PC-9 (cell line): ENCODE measurements at places on chromosomes 3 and 15. TPM values are rescaled to one million over a fixed set of nuclear protein-coding genes. Genes with fewer than 3 reads are reported as not detected.
A peak's percentile ranks its signal among the peaks of the same experiment; 100 is the strongest.

GRCh38 chr3:157692468-157692867 is 189.3 kb upstream of the VEPH1 start:
- H3K27me3 ChIP-seq, result no peaks in the 10 kb centered on the region
- no peaks in the 10 kb centered on the region for H3K36me3 ChIP-seq
- no peaks in the 10 kb centered on the region for H3K4me1 ChIP-seq
- no peak overlapping the region for H3K27ac ChIP-seq
- H3K4me3 ChIP-seq, result no peak overlapping the region

Gene FMN1
- 19.6 and 25.8 TPM in 2 replicates for total RNA-seq

Gene PIK3R4
- 28.7 and 35.2 TPM in 2 replicates for total RNA-seq

Gene SCAMP2
- 84.6 and 87.4 TPM in 2 replicates for total RNA-seq

- H3K27me3 ChIP-seq, result no peaks in the 10 kb centered on the region
- no peak overlapping the region for H3K4me3 ChIP-seq
- no peaks in the 10 kb centered on the region for H3K36me3 ChIP-seq
- H3K27ac ChIP-seq, result peak overlapping the region; percentile 44; the same call in 1 of the 2 replicates
- no peak for DNase-seq
Measured at GRCh38 chr3:46943237-46944187, 33.0 kb downstream of the CCDC12 start.

DNA sequence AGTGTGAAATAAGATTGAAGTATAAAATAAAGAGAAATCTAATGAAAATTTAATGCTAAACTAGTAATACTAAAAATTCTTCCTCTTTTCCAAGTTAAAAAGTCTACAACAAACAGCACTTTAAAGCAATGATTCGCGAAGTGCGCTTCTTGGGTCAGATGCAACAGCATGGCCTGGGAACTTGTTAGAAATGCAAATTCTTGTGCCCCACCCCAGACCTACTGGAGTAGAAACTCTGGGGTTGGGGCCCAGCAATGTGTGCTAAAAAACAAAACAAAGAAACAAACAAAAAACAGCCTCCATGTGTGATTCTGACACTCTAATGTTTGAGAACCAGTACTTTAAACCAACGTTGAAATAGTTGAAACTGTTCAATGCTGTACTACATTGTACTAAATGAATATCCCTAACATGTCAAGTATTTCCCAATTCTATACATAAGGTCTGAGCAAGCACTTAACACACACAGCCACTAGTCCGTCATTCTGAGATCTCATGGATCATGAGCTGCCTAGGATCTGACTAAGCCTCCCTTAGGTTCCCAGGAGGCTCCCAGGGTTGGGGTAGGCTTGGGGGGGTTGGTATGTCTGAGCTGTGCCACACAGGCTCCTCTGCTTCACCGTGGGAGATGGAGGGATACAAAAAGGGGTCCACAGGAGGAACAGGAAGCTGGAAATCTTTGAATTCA is 6.1 kb downstream of the RASGRP1 start:
- H3K4me3 ChIP-seq, result no peak overlapping the region
- no peaks in the 10 kb centered on the region for H3K27me3 ChIP-seq
- no peak for DNase-seq
- no peak overlapping the region for H3K27ac ChIP-seq

DNA sequence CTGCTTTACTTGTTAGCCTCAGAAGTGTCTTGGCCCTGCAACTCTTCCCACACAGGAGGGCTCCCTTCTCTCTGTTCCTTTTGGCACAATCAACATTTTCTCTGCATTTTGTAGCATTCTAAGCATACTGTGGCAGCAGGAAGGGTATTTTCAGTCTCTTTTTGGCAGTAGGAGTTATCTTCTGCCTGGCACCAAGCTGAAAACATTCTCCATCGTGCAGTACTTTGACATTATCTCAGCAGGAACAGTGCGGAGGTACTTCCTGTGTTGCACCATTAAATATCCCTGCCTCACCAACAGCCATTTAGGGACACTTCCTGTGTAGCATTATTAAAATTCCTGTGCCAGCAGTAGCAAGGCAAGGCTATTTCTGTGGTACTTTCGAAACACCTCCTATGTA is 233.2 kb upstream of the SEMA6D start:
- no peaks in the 10 kb centered on the region for H3K36me3 ChIP-seq
- H3K27ac ChIP-seq, result no peak overlapping the region
- no peak for DNase-seq
- no peaks in the 10 kb centered on the region for H3K27me3 ChIP-seq

- H3K4me1 ChIP-seq, result peaks cover 68% of the 10 kb centered on the region
- H3K27me3 ChIP-seq, result no peaks in the 10 kb centered on the region
- no peak overlapping the region; the same call in 1 of the 2 replicates for H3K4me3 ChIP-seq
- DNase-seq, result no peak
Measured at GRCh38 chr3:99903869-99904268, 86.2 kb downstream of the CMSS1 start.

Gene C3orf38
- 12.8 and 18.6 TPM in 2 replicates for total RNA-seq

- H3K4me1 ChIP-seq, result peaks cover 17% of the 10 kb centered on the region; the same call in 1 of the 2 replicates
- H3K27me3 ChIP-seq, result no peaks in the 10 kb centered on the region
- peak; percentile 88 for DNase-seq
- no peak overlapping the region for H3K27ac ChIP-seq
Measured at GRCh38 chr3:58560771-58561311, 16.4 kb downstream of the FAM107A start.

DNA sequence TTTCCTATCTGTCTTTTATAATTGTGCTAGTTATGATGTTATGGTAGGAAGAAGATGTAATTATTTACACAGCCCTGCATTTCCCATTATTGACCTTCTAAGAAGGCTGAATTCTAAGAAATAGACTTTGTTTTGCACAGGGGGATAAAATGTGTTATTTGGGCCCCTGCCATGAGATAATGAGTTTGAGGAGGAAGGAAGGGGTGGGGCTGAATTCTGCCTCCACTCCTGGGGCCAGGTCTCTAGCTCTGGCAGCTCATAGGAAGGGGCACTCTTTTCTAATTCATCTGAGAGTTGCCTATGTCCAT is 69.2 kb upstream of the GOLGA8B start:
- H3K27ac ChIP-seq, result no peak overlapping the region
- H3K36me3 ChIP-seq, result no peaks in the 10 kb centered on the region
- H3K4me1 ChIP-seq, result no peaks in the 10 kb centered on the region
- peaks cover 4% of the 10 kb centered on the region; the same call in 1 of the 2 replicates for H3K27me3 ChIP-seq
- H3K4me3 ChIP-seq, result no peak overlapping the region
- DNase-seq, result no peak

GRCh38 chr15:80182611-80183261 is 29.9 kb downstream of the FAH start:
- peaks cover 23% of the 10 kb centered on the region for H3K36me3 ChIP-seq
- H3K27me3 ChIP-seq, result no peaks in the 10 kb centered on the region
- H3K4me1 ChIP-seq, result peaks cover 20% of the 10 kb centered on the region
- no peak overlapping the region for H3K4me3 ChIP-seq
- DNase-seq, result no peak
- H3K27ac ChIP-seq, result no peak overlapping the region

Gene MESP1
- 8.5 and 17.8 TPM in 2 replicates for total RNA-seq

Gene ATP13A5
- not detected in 2 replicates for total RNA-seq

Gene SAMD7
- total RNA-seq, result not detected in 2 replicates

DNA sequence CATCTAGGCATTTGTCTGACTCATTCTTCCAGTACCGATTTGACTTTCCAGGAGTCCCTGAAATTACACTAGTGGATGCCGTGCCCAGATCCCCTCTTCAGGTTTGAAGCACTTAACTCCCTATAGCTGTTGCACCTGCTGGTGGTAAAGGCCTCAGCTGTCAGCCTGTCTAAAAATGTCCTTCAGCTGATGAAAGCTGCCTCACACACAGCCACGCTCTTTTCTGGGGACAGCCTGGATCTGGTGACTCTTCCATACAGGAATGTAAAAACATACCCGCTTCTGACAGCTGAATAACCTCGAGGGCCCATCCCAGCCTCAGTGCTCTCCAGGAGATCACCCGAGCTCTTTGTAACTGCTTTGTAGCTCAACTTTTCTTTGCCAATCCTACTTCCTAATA is 534.1 kb upstream of the GRM7 start:
- no peaks in the 10 kb centered on the region for H3K27me3 ChIP-seq
- DNase-seq, result no peak
- no peak overlapping the region for H3K27ac ChIP-seq
- no peaks in the 10 kb centered on the region for H3K4me1 ChIP-seq

Gene MESP2
- total RNA-seq, result 1.3 and 2.4 TPM in 2 replicates

- H3K36me3 ChIP-seq, result no peaks in the 10 kb centered on the region
- peaks cover 38% of the 10 kb centered on the region for H3K4me1 ChIP-seq
- peak; percentile 100 for DNase-seq
- no peaks in the 10 kb centered on the region for H3K27me3 ChIP-seq
- peak overlapping the region; percentile 9; the same call in 1 of the 2 replicates for H3K4me3 ChIP-seq
Measured at GRCh38 chr3:194537732-194538247, 51.0 kb upstream of the ATP13A3 start.

DNA sequence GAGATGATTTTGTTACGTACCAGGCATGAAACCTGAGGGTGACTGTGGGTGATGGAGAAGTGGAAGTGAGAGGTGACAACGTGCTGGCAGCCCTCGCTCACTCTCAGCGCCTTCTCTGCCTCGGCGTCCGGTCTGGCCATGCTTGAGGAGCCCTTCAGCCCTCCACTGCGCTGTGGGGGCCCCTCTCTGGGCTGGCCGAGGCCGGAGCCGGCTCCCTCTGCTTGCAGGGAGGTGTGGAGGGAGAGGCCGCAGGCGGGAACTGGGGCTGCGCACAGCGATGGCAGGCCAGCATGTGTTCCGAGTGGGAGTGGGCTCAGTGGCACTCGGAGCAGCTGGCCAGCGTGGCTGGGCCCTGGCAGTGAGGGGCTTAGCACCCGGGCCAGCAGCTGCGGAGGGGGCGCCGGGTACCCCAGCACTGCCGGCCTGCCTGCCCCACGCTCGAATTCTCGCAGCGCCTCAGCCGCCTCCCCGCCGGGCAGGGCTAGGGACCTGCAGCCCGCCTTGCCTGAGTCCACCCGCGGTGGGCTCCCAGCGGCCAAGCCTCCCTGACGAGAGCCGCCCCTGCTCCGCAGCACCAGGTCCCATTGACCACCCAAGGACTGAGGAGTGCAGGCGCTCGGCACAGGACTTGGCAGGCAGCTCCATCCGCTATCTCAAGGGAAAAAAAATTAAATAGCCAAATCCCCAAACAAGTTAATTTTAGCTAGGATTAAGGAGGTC is 29.7 kb upstream of the MYRIP start:
- no peak overlapping the region for H3K27ac ChIP-seq
- no peak overlapping the region for H3K4me3 ChIP-seq
- H3K4me1 ChIP-seq, result no peaks in the 10 kb centered on the region

GRCh38 chr3:158355623-158356588 is 215.1 kb upstream of the MLF1 start:
- H3K27ac ChIP-seq, result no peak overlapping the region
- no peak overlapping the region for H3K4me3 ChIP-seq

Gene ROBO2
- 0.23 and 0.39 TPM in 2 replicates for total RNA-seq

GRCh38 chr3:152524198-152525140 is 255.7 kb downstream of the MBNL1 start:
- H3K36me3 ChIP-seq, result no peaks in the 10 kb centered on the region
- no peak overlapping the region for H3K4me3 ChIP-seq
- H3K27me3 ChIP-seq, result no peaks in the 10 kb centered on the region
- H3K4me1 ChIP-seq, result no peaks in the 10 kb centered on the region
- DNase-seq, result no peak

Gene GNAT1
- total RNA-seq, result 0.48 TPM in 1 of 2 replicates, not detected in the other

DNA sequence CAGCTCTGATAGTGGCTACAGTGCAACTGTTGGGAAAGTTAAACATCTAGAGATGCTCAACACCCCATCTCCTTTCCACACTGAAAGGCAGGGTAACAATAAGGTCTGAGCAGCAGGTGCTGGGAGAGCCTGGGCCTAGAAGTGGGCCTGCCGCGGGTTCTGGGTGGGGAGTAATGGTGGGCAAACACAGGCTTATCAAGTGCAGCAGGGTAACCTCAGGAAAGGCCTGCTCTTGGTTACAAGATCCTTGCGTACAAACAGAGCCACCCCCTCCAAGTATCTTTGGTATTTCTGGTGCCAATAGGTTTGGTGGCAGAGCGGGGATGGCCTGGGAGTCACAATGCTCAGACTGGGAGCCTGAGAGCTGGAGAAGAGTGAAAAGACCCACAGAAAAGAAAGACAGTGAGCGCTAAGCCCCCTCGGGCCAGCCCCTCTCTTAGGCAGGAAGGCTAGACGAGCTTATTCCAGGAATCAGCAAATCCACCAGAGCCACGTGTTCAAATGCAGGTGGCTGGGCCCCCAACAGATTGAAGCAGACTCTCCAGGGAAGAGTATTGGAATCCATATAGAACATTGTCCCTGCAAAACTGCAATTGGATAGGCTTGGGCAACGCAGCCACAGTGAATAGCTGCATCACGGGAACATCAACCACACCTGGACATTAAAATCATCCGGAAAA is 2.7 kb downstream of the IQSEC1 start:
- H3K27ac ChIP-seq, result no peak overlapping the region
- H3K4me1 ChIP-seq, result no peaks in the 10 kb centered on the region
- DNase-seq, result no peak
- no peaks in the 10 kb centered on the region for H3K36me3 ChIP-seq
- no peak overlapping the region for H3K4me3 ChIP-seq

- H3K27ac ChIP-seq, result no peak overlapping the region
- DNase-seq, result no peak
- no peaks in the 10 kb centered on the region for H3K27me3 ChIP-seq
- peak overlapping the region; percentile 46; the same call in 1 of the 2 replicates for H3K4me3 ChIP-seq
- no peaks in the 10 kb centered on the region for H3K36me3 ChIP-seq
- peaks cover 9% of the 10 kb centered on the region; the same call in 1 of the 2 replicates for H3K4me1 ChIP-seq
Measured at GRCh38 chr15:99485992-99486370, 79.8 kb upstream of the MEF2A start.

GRCh38 chr15:95635666-95636065 is 694.8 kb upstream of the NR2F2 start:
- H3K36me3 ChIP-seq, result no peaks in the 10 kb centered on the region
- H3K27me3 ChIP-seq, result no peaks in the 10 kb centered on the region
- no peak for DNase-seq
- H3K4me1 ChIP-seq, result peaks cover 13% of the 10 kb centered on the region

DNA sequence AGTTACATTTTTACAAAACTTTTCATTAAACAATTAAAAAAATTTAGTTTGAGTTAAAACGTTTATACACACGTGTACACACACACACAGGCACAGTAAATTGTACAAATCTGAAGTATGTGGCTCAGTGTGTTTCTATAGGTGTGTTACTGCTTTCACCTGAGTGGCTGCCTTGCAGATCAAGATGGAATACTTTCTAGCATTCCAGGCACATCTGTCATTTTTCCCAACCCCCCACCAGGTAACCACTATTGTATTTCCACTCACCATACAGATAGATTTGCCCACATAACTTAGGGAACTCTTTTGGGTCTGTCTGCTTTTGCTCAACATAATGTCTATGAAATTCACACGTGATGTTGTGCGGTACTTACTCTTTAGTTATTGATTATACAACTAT is 141.1 kb downstream of the PTPRG start:
- no peaks in the 10 kb centered on the region for H3K36me3 ChIP-seq
- no peak overlapping the region for H3K27ac ChIP-seq
- H3K4me1 ChIP-seq, result 0 out of 2 replicates have a peak, but pooled peaks cover 7% of the 10 kb centered on the region
- H3K27me3 ChIP-seq, result no peaks in the 10 kb centered on the region

DNA sequence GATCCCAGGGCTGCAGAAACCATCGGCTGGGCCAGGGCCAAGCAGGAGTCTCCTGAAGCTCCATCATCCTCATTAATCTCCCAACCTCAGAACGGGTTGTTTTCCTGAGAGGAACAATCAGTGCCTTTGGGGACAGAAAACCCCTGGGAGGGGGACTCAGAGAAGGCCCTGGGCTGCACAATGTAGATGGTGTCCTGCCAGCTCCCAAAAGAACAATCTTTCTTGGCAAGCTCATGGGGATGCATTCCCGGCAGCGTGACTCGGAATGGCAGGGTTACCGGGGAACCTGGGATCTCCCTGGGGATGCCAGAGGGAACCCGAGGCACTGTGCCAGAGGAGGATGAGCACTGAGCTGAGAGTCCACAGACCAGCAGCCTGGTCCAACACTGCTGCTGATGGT is 72.1 kb upstream of the ATP2B2 start:
- H3K4me1 ChIP-seq, result no peaks in the 10 kb centered on the region
- no peak for DNase-seq
- no peaks in the 10 kb centered on the region for H3K36me3 ChIP-seq
- H3K4me3 ChIP-seq, result no peak overlapping the region
- no peak overlapping the region for H3K27ac ChIP-seq

Gene ADAMTS7
- total RNA-seq, result 1.3 and 1.9 TPM in 2 replicates

Gene ZNF80
- total RNA-seq, result not detected in 2 replicates
